ENCODE measurements at places on chromosomes 12 and 14.

- no peak for DNase-seq
These were observed 89.8 kb downstream of the GRIP1 start for GRCh38 chr12:66589095-66589494.

DNA sequence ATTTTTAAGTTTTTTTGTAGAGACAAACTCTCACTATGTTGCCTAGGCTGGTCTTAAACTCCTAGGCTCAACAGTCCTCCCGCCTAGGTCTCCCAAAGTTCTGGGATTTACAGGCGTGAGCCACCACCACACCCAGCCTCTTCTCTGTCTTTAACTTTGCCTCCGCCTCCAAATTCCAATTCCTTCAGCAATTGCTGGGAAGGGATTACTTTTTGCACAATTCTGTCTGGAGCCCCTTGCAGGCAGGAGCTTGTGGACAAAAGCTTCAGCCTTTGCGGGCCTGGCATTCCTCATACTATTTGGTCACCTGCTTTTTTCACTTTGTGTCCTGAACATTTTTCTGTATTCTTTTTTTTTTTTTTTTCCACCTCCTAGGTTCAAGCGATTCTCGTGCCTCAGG, 26.0 kb downstream of the SH2B3 start:
- DNase-seq: no peak

DNA sequence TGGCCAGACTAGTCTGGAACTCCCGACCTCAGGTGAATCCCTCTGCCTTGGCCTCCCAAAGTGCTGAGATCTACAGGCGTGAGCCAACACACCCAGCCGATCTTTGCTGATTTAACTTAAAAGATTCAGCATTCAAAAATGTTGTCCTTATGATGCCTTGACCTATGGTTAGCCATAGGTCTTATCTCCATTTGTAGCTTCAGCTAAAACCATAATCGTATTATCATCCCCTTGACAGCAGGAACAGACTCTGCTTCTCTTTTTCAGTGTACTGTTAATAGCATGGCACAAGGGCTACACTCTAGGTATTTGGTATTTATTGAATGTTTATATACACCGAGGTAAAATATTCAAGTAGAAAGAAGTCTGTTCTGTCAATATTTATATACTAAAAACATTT, 15.3 kb downstream of the CCDC62 start:
- DNase-seq: no peak

DNA sequence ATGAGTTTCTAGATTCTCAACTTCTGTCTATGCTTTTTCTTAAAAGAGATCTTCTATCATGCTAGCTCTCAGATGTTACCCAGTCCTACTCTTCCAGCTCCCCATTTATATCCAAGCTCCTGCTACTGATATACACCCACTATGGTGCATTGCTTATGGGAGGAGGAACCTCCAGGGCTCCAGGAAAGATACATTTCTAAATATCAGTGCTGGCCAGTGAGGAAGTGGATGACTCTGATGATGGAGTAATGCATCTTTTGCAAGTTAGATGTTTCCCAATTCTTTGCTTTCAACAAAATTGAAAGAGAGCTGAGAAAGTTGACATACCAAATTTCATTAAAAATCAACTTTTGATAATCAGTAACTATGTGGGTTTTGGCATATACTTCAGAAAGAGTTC, 105.7 kb upstream of the RESF1 start:
- no peak for DNase-seq

GRCh38 chr14:62654641-62655040, 390.6 kb downstream of the KCNH5 start:
- DNase-seq: peak; percentile 64

DNA sequence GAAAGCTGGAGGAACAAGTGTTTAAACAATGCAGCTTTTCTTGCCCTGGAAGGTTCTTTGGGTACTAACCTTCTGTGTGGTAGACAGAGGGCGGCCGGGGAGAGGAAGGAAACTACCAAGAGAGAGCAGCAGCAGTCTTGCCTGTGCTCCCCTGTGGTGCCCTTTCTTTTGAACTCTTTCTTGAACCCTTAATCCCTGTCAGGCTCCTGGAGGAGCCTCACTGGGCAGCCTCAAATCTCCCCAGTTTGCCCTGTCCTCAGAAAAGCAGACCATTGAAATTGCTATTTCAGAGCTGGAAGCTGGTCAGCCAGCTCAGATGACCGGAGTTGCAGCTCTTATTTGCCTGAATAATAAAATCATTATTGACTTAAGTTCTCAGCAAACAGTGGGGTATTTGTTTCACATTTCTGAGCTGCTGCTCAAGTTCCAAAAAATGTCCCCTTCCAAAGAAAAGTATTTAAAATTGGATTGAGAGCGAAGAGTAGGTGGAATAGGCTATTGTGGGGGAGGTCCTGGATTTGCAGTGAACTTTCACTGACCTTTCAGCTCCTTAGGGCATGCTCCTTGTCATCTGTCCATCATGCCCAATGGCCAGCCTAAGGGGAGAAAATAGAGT, 42.1 kb upstream of the RNASE3 start:
- DNase-seq: no peak

- DNase-seq: peak; percentile 2
These were observed 63.2 kb downstream of the NAV3 start for GRCh38 chr12:77893918-77894317.
